ENCODE measurements at places on chromosomes 3 and 15.

DNA sequence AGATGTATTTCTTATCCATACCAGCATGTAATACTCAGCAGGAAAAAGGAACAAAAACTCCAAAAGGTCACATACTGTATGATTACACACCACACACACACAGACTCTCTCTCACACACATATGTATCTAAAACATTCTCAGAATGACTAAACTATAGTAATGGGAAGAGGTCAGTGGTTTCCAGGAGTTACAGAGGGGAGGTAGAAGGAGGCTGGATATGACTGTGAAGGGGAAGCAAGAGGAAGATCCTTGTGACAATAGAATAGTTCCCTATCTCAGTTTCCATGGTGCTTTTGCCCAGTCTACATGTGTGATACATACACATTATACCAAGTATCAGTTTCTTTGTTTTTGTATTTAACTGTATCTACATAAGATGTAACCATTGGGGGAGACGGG lies 190.1 kb downstream of the IL5RA start:
- no peaks in the 10 kb centered on the region for H3K36me3 ChIP-seq
- no peaks in the 10 kb centered on the region for H3K27me3 ChIP-seq
- no peaks in the 10 kb centered on the region for H3K4me1 ChIP-seq
- H3K4me3 ChIP-seq: no peak overlapping the region

- no peak overlapping the region for H3K27ac ChIP-seq
- peaks cover 13% of the 10 kb centered on the region for H3K27me3 ChIP-seq
- H3K4me3 ChIP-seq: no peak overlapping the region
- H3K36me3 ChIP-seq: no peaks in the 10 kb centered on the region
- DNase-seq: no peak
These were observed 13.0 kb upstream of the CSK start for GRCh38 chr15:74768771-74769342.

DNA sequence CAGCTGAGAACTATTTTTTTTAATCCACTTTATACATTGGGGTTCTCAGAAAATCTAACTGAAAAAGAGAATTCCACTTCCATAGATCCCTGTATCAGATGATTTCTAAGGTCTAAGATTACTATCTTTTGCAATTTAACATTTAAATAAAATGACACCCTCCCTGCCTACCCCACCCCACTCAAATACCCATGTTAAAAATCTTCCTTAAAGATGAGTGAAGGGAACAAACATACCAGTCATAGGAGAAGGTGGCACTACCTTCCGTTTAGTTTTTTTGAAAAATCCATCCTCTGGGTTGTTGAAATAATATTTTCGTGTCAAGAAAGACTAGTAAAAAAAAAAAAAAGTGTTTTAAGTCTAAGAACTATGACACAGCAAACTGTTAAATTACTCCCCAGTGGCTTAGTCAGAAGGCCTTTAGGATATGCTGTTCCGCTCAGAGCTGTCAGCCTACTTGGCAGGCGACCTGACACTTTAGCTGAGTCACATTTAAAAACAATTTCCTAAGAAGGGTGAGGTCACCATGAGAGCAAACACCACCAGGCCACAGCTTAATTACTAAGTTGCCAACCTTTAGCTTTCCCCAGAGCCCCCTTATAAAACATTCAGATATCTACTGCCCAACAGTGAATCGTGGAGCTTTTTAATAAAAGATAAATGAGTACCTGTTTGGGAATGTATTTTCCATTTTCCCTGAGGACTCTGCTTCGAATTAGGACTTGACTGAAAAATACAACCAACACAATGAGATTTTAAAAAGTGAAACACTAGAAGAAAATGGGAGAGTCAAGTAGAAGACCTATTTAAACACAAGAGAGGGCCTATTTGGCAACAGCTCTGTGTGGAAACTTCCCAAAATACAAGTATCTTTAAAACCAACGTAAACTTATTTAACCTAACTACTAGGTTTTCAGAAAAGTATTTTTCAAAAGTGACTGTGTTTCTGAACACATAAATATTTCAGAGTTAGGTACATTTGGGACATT lies 9.6 kb downstream of the EMC3 start:
- H3K27me3 ChIP-seq: no peaks in the 10 kb centered on the region
- H3K27ac ChIP-seq: peak overlapping the region; percentile 71
- DNase-seq: peak; percentile 98
- peaks cover 16% of the 10 kb centered on the region for H3K4me1 ChIP-seq
- H3K4me3 ChIP-seq: no peak overlapping the region

- H3K27ac ChIP-seq: no peak overlapping the region
- no peaks in the 10 kb centered on the region for H3K4me1 ChIP-seq
- DNase-seq: peak; percentile 2
These were observed 1375.1 kb upstream of the ALCAM start for GRCh38 chr3:103991461-103992115.

DNA sequence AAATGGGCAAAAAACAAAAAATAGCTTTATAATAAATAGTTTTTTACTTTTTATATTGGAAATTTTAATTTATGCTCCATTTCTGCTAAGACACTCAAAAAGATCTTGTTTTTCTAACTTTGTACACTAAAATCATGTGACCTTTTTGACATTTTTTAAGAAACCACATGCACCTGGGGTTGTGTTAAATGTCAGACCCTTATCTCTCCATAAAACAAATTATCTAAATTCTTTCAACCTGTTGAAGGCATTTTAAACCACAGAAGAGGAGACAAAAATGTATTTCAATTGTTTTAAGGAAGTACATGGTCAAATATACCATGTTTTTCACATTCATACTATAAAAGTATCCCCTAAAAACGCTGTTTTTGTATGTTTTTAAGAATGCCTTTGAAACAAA lies 29.2 kb downstream of the IFT80 start:
- DNase-seq: peak; percentile 24
- no peak overlapping the region for H3K4me3 ChIP-seq
- H3K4me1 ChIP-seq: peaks cover 5% of the 10 kb centered on the region
- no peaks in the 10 kb centered on the region for H3K36me3 ChIP-seq
- no peaks in the 10 kb centered on the region for H3K27me3 ChIP-seq

DNA sequence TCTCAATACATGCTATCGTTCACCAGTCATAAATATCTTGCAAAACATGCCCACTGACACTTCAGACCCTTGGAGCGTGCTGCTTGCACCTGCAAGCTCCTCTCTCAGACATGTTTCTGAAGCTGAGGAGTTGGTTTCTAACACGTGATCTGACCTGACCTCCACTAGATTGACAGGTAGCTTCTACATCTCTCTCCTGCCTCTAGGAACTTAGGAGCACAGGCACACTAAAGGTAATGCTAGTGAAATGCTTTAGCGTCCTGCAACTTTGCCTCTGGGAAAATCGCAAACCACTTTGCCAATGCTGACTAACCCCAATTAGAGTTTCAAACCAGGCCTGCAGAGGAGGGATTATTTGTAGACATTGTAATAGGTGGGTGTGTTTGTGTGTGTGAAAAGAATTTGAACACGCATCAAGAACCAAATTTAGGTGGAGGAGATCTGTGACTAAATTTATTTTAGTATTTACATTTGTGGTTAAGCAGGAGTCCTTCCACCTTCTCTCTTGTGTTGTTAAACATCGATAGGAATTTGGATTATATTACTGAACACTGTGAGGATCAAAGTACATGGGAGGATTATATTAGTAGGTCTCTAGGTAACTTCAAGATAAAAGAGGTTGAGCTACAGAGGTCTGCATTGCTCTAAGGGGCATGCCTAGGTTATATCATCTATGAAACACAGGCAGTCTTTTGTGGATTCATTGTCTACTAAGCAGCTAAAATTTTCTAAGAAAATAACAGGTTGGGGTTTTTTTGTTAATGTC lies 86.7 kb upstream of the ZBED2 start:
- H3K4me1 ChIP-seq: peaks cover 3% of the 10 kb centered on the region
- H3K4me3 ChIP-seq: no peak overlapping the region
- DNase-seq: peak; percentile 33
- peaks cover 15% of the 10 kb centered on the region for H3K27me3 ChIP-seq

- no peak for DNase-seq
- no peaks in the 10 kb centered on the region for H3K36me3 ChIP-seq
- no peak overlapping the region for H3K27ac ChIP-seq
- no peak overlapping the region for H3K4me3 ChIP-seq
- H3K4me1 ChIP-seq: peaks cover 18% of the 10 kb centered on the region
- no peaks in the 10 kb centered on the region for H3K27me3 ChIP-seq
These were observed 42.0 kb downstream of the THBS1 start for GRCh38 chr15:39622660-39623516.

- H3K36me3 ChIP-seq: peaks cover 10% of the 10 kb centered on the region
- H3K27me3 ChIP-seq: no peaks in the 10 kb centered on the region
- H3K4me1 ChIP-seq: no peaks in the 10 kb centered on the region
- no peak for DNase-seq
These were observed 7.4 kb downstream of the APPL1 start for GRCh38 chr3:57234613-57235575.

GRCh38 chr3:120274739-120275167 lies 10.3 kb downstream of the GPR156 start:
- no peaks in the 10 kb centered on the region for H3K36me3 ChIP-seq
- no peak overlapping the region for H3K27ac ChIP-seq
- no peaks in the 10 kb centered on the region for H3K27me3 ChIP-seq
- peak; percentile 30 for DNase-seq
- H3K4me1 ChIP-seq: no peaks in the 10 kb centered on the region

DNA sequence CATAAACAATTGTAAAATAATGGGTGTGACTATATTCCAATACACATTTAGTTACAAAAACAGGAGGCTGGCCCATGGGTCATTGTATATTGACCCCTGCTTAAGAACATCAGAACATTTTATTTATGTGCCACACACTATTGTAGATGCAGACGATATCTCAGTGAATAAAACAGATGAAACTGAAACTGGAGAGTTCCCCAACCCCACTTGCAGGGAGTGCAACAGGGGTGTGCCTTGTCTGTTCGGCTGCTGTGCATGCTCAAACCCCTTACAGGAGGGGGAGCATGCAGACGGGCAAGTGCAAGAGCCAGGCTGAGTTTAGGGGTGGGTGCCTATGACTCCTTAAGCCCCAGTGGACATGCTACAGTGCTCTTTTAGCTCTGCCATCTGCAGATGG lies 509.6 kb downstream of the IGSF11 start:
- DNase-seq: no peak
- H3K4me1 ChIP-seq: no peaks in the 10 kb centered on the region
- no peaks in the 10 kb centered on the region for H3K27me3 ChIP-seq
- no peak overlapping the region for H3K27ac ChIP-seq
- H3K36me3 ChIP-seq: no peaks in the 10 kb centered on the region
- no peak overlapping the region for H3K4me3 ChIP-seq

DNA sequence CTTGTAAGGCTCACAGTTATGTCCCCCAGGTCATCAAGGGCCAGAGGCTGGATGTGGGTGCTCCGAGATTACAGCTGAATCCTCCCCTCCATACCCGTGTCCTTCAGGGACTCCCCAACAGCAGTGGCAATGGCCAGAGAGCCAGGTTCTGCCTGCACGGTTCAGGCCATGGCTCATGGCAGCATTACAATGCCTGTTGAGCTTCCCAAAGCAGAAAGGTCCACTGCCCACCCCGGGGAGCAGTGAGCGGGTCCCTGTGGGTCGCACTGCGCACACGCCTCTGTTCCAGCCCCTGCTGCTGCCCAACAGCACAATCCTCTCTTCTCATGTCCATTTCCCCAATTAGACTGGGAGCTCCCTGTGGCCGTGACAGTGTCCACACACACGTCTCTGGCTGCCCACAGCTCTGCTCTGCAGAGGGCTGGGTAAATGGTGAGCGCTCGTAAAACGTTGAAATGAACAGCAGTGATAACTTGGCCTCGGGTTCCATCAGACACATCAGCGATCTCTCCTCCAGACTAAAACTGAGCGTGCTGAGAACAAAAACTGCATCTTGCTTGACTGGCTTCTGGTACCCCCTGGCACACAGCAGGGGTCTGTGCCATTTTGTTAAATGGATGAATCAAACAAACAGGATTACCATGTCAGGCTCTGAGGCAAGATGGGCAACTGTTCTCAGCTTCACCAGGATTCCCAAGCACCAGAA lies 80.4 kb downstream of the VGLL4 start:
- no peak for DNase-seq
- H3K4me1 ChIP-seq: peaks cover 40% of the 10 kb centered on the region
- no peaks in the 10 kb centered on the region for H3K27me3 ChIP-seq
- no peak overlapping the region for H3K27ac ChIP-seq

- H3K27ac ChIP-seq: no peak overlapping the region
- H3K4me1 ChIP-seq: peaks cover 6% of the 10 kb centered on the region
- peaks cover 33% of the 10 kb centered on the region for H3K36me3 ChIP-seq
- no peaks in the 10 kb centered on the region for H3K27me3 ChIP-seq
These were observed 56.6 kb downstream of the TP53BP1 start for GRCh38 chr15:43436395-43436794.

GRCh38 chr3:56413911-56414310 lies 54.4 kb downstream of the ERC2 start:
- H3K27ac ChIP-seq: no peak overlapping the region
- H3K27me3 ChIP-seq: no peaks in the 10 kb centered on the region
- H3K36me3 ChIP-seq: no peaks in the 10 kb centered on the region
- DNase-seq: no peak
- H3K4me1 ChIP-seq: no peaks in the 10 kb centered on the region

DNA sequence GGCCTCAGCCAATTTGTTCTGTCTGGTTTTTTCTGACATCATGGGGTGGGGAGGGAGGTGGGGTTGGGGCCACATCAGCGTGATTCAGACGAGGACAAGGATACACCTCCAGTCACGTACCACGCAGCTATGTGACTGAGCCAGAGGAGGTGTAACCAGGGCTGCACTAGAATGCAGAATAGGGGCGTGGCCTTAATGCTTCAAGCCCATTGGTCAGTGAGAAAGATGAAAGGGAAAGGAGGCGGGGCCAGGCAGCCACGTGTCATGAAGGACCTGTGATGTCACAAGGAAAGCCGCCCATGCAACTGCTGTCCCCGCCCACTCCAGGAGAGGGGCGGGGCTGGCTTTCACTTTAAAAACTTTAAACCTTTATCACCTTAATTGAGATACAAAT lies at the start of gene GOLGA6L2:
TSS of gene GOLGA6L2 (minus strand) at position 137 of the 394 bp plus-strand sequence. CDS start at position 75, 62 bp downstream.
- no peaks in the 10 kb centered on the region for H3K36me3 ChIP-seq
- H3K27me3 ChIP-seq: no peaks in the 10 kb centered on the region
- DNase-seq: no peak

DNA sequence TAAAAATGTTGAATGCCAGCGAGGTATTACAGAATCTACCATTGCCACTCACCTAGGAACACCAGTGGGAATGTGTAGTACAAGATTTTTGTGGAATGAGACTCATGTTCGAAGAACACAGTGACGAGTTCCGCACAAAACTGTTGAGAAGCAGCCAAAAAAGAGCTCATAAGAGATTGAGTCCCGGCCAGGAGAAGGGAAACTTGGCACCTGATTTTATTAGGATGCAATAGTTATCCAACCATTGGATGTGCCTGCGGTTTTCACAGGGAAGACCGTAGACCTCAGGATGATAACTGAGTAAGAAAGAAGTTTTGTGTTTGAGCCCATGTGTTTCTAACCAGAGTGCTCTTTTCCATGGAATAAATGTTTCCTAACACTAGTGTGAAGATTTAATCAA lies 88.9 kb downstream of the PTPRG start:
- no peak overlapping the region for H3K27ac ChIP-seq
- H3K4me3 ChIP-seq: no peak overlapping the region
- H3K36me3 ChIP-seq: no peaks in the 10 kb centered on the region
- peak; percentile 93 for DNase-seq

GRCh38 chr3:173304182-173304800 lies 93.3 kb upstream of the NLGN1 start:
- DNase-seq: no peak
- no peaks in the 10 kb centered on the region for H3K4me1 ChIP-seq
- no peak overlapping the region for H3K4me3 ChIP-seq
- H3K27ac ChIP-seq: no peak overlapping the region
- no peaks in the 10 kb centered on the region for H3K36me3 ChIP-seq

- H3K27ac ChIP-seq: no peak overlapping the region
- no peaks in the 10 kb centered on the region for H3K27me3 ChIP-seq
These were observed 59.1 kb downstream of the CCNL1 start for GRCh38 chr3:157100608-157101396.

- H3K4me3 ChIP-seq: no peak overlapping the region
- no peaks in the 10 kb centered on the region for H3K4me1 ChIP-seq
- H3K36me3 ChIP-seq: no peaks in the 10 kb centered on the region
- H3K27ac ChIP-seq: no peak overlapping the region
These were observed 1016.6 kb downstream of the PLOD2 start for GRCh38 chr3:145144361-145144760.
